ENCODE measurements at places on chromosomes 6 and 20.
A peak's percentile ranks its signal among the peaks of the same experiment; 100 is the strongest.

DNA sequence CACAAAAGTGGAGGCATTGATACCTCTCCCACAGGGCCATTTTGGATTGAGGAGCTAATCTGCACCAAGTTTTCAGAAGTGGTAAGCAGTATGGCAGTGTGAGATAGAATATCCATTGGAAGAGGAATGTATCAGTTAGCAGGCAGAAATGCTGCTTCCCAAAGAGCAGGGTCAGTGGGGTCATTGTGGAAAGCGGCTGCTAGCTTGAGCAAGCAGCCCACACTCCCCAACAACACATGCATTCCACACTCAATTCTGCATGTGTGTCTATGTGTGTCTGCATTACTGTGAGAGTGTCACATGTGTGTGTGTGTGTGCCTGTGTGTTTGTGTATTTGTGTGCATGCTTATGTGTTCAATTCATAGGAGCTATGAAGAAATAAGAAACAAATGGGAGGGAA is 190.9 kb upstream of the FOXA2 start:
- DNase-seq, result no peak

- no peak for DNase-seq
Observed at GRCh38 chr6:93295631-93296030, 123.7 kb downstream of the EPHA7 start.

GRCh38 chr20:62412194-62413024 is 5.3 kb upstream of the CABLES2 start:
- no peak for DNase-seq

- DNase-seq, result no peak
Observed at GRCh38 chr6:43475516-43475915, 1.9 kb upstream of the TJAP1 start.

DNA sequence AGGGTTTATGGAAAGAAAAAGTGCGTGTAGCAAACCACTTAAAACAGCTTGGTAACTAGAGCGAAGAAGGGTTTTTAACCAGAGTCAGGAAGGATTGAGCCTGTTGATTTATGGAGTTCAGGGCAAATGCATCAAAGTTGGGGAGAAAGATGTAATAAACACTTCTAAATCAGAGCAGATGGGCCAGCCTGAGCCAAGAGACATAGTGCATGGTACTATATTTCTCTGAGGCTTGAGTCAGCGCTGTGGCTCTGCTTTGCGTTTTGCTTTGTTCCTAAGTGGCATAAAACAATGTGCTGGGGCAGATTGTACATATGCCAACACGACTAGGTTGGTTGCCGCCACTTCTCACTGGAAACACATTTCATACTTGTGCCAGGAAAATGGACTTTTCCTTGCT is 111.3 kb downstream of the BCKDHB start:
- no peak for DNase-seq

GRCh38 chr6:137412562-137412961 is 81.6 kb downstream of the OLIG3 start:
- DNase-seq, result no peak

DNA sequence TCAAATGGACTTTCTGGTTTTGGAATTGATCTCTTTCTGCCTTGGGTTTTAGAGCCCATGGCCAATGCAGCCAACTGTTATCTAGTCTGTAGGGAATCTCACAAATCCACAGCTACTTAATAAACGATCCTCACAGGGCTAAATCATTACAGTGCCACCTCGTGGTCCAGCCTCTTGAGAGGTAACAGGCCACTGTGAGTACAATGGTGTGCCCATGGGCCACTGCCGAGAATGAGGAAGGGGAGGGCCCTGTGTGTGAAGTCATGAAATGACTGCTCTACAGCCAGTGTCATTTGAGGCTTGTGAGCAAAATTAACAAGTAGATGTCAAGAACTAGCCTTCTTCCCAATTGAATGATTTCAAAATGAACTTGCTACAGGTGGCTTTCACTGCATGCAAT is 54.3 kb upstream of the GMPR start:
- DNase-seq, result no peak

DNA sequence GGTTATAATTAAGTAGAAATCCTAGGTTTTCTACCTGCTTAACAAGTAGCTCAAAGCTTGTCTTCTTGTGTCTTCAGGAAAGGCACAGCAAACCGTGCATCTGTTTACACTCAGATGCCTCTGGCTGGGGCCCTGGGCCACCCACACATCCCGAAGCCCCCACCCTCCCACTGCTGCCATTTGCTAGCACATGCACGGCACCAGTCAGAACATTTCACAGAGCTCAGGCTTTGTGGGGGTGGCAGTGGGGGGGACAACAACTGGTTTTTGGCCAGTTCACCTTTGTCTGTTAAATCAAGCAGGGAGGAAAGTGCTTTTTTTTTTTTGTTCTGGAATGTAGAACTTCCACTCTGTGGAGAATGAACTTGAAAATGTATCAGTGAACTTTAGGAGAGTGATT is 77.7 kb downstream of the LINC00237 start:
- DNase-seq, result no peak

GRCh38 chr20:40697541-40697940 is 8.5 kb upstream of the MAFB start:
- no peak for DNase-seq

DNA sequence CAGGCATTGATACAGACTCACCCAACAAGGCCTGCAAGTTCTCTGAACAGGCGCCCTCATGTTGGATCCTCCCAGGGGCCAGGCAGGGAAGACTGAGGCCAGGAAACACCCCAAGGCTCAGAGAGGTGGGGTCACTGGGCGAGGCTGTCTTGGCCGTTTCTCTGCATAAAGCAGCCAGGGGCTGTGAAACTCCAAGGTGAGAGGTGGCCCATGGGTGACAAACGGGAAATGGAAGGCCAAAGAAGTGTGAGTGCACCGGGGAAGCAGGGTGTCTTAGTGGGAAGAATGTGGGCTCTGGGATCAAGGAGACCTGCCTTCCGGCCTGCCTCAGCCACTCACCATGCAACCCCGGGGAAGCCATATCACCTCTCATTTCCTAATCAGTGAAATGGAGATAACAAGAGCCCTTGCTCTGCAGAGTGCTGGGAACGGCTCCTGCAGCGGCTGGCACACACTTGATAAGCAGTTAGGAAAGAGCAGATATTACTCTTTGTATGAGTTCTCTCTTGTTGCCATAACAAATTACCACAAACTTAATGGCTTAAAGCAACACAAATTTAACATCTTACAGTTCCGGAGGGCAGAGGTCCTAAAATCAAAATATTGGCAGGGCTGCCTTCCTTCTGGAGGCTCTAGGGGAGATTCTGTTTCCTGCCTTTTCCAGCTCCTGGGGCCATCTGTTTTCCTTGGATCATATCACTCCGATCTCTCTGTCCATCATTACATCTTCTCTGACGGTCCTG is 168.6 kb downstream of the NFATC2 start:
- peak; percentile 50 for DNase-seq

GRCh38 chr20:22464312-22465003 is 119.9 kb downstream of the FOXA2 start:
- DNase-seq, result no peak

Data from right lung (tissue), 10 donors.